Suppressor macrophage treated with lipopolysaccharide for 1 hour (primary cell): ENCODE measurements at places on chromosomes 11 and 22.

DNA sequence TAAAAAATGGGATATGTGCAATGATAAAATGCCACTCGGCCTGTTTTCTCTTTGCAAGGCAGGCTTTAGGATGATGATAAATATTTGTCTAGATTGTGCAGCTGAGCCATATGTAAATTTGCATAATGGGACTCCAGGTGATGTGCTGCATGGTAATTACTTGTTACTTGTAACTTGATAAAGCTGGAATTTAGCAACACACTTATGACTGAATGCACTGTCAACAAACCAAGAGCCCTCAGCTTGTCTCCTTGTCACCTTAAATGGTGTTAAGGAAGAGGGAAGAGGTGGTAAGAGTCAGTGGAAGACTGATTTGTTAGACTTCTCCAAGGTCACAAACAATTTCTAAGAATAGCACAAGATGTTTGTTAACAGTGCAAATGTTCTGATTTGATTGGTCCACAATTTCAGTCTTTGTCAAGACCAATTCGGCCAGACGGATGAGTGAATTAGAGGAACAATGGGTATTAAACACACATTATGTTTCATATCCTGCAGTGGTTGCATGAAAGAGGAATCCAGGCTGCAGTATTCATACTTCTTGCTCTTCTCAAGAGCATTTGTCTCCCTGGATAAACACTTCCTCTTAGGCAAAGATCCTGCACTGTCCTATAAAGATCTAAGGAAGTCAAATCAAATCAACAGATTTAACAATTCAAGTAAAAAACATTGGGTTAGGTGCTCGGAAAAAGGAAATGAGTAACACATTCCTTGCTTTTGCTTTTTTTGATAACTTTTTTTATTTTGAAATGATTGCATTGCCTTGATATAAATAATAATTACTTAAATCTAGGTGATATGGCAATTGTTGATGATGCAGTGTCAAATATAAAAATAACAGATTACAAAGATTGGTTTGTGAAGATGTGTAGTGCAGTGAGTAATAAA is 448.3 kb upstream of the DDI1 start:
- no peak for DNase-seq

GRCh38 chr11:133232665-133233064 is 299.6 kb downstream of the OPCML start:
- DNase-seq, result no peak

DNA sequence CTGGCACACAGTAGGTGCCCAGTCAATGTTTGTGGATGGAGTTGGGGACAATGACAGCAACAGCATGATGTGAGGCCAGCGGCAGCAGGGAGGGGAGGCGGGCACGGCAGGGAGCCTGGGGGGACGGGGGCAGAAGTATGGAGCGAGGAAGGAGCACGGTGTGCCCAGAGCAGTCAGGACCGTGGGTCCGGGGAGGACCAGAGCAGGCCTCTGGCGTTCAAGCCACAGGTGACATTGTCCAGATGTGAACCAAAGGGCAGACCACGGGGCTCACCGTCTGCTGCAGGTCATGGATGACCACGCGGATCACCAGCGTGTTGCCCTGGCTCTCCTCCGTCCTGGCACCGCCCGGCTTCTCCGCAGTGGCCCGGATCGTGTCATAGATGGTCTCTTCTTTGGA is 105.5 kb downstream of the SHANK2 start:
- DNase-seq, result no peak

DNA sequence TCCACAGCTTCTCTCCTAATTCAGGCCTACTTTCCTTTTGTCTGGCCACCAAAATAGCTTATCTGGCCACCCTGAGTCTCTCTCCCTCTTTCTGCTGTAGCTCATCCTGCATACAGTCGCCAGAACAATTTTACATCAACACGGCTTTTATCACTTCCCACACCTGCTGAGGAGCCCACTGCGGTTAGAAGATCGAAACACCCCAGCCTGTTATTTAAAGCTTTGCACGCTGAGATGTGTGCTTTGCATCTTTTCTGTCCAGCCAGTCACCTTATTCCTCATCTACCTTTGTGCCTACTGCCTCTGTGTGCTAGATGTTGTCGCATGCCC is 96.0 kb downstream of the COMMD9 start:
- DNase-seq, result no peak

GRCh38 chr11:69377953-69378302 is 84.0 kb downstream of the MYEOV start:
- no peak for DNase-seq

DNA sequence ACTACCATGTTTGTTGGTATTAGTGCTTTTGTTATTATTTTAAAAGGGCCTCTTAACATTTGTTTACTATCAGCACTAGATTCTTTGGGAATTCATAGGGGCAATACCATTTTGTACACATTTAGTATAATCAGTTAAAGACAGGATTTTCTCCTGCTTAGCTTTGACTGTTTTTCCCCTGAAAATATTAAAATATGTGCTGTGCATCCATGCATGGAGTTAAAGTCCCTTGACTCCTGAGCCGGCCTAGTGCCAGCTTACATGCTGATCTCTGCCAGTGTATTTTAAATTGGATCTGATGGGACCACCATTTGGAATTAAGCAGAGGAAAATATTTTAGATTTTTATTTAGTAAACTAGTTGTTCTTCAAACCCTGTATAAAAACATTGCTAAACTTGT is 161.4 kb downstream of the METTL15 start:
- no peak for DNase-seq

GRCh38 chr11:102680945-102681344 is 24.6 kb downstream of the MMP27 start:
- DNase-seq, result peak; percentile 83

GRCh38 chr11:3873712-3874349 is 18.4 kb downstream of the STIM1 start:
- DNase-seq, result no peak

DNA sequence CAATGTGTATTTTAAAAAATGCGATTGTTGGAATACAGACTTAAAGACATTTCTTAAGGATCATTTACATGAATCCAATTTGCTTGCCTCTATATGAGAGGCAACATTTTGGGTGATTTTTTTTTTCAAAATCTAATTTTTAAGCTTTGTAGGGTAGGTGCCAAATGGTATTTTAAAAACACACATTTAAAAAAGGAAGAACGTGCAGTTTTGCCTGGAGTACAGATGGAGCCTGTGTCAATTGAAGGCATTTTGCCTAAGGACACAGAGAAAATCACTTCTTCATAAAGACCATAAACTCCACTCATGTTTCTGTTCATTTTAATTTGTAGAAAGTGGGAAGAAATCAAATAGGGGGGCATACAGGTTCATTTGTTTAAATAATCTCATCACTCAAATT is 91.3 kb downstream of the BDNF start:
- no peak for DNase-seq

- DNase-seq, result no peak
Measured at GRCh38 chr22:23305922-23306374, 125.6 kb downstream of the BCR start.

- DNase-seq, result peak; percentile 76
Measured at GRCh38 chr11:1693327-1694063, 3.5 kb upstream of the KRTAP5-6 start.

DNA sequence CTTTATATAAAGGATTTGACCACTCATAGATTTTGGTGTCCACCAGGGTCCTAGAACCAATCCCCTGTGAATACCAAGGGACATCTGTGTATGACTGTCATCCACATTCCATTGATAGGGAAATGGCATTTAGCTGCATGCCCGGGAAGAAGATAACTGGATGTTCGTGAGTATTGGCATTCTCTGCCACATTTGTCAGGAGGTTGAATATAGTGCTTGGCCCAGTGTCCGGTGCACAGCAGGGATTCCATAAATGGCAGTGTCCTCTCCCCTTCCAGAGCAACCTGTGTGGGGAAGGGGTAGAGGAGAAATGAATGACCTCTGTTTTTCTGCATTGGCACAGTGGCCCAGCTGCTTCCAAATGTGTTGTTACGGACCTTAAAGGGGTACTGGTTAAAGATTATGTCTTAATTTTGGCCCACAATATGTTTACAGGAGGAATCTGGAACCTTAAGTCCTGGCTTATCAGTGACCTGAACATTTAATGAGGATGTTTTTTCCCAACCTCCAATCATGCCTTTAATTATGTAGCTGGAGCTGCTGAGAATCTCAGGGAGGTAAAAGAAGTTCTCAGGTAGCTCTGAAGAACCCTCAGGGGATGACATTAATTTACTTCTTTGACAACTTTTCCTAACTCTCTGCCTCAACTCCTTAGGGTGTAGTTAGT is 33.6 kb upstream of the OR4B1 start:
- DNase-seq, result no peak

DNA sequence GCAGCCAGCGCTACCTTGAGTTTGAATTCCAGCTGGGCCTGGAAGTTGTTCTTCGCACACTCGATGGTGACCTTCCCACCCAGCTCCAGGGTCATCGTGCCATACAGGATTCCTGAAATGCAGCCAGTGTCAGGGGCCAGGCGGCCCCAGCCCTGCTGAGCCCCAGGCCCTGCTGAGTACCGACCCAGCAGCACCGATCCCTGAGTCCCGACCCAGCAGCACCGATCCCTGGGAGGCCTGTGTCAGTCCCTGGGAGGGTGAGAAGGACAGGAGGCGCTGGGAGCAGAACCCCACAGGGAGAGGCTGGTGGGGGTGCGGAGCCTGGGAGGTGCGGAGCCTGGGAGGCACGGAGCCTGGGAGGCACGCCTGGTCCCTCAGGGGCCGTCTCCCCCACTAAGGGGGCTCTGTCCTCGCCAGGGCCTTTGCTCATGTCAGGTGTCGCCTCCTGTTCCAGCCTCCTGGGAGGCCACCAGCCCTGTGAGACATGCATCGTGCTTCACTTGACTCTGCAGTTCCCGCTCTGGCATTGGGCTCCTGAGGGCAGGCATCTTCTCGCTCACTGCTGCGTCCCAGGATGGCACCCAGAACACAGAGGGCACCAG is 37.1 kb upstream of the CARS1 start:
- DNase-seq, result no peak

DNA sequence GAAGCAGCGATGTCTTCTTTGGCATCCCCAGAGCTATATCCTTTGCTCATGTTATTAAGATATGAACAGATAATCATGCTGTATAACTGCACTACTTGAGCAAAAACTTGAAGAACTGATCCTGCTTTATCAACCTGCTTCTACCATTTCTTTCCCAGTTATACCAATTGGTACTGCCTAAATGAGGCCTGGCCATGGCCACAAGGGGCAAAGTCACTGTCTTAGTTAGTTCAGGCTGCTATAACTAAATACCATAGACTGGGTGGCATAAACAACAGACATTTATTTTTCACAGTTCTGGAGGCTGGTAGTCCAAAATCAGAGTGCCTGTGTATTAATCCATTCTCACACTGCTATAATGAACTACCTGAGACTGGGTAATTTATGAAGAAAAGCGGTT is 37.5 kb downstream of the DEUP1 start:
- no peak for DNase-seq

GRCh38 chr11:127110542-127110941 is 110.0 kb upstream of the KIRREL3 start:
- DNase-seq, result peak; percentile 5

DNA sequence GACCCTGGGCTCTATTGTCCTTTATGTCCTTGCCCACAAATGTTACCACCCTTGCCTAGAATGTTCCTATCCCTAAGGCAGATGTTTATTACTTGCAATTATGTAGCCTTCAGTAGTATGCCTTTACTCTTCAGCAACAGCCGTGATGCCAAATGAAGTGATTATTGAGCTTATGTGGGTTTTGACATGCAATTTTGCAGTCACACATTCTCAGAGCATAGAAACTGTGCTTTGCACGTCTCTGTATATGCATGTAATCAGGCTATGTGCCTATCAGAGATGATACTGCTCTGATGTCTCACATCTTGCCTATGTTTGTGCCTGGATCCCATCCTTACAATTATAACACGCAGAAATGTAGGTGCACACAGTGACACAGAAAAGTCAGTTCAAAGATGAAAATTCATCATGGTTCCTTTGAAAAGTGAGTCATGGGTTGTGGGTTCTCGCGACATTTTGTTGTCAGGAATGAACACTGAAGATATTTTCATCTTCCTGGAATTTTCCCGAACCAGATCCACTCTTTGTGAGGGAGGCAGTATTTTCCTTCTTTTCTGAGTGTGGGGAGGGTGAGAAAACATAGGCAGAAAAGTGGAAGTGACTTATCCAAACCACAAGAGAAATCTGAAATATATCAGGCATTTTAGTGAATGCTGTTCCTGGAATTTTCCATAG is 81.1 kb downstream of the BMAL1 start:
- DNase-seq, result no peak

GRCh38 chr11:6695377-6695776 is 12.2 kb upstream of the MRPL17 start:
- peak; percentile 57 for DNase-seq

- no peak for DNase-seq
Measured at GRCh38 chr11:126312961-126313360, 9.1 kb downstream of the DCPS start.

DNA sequence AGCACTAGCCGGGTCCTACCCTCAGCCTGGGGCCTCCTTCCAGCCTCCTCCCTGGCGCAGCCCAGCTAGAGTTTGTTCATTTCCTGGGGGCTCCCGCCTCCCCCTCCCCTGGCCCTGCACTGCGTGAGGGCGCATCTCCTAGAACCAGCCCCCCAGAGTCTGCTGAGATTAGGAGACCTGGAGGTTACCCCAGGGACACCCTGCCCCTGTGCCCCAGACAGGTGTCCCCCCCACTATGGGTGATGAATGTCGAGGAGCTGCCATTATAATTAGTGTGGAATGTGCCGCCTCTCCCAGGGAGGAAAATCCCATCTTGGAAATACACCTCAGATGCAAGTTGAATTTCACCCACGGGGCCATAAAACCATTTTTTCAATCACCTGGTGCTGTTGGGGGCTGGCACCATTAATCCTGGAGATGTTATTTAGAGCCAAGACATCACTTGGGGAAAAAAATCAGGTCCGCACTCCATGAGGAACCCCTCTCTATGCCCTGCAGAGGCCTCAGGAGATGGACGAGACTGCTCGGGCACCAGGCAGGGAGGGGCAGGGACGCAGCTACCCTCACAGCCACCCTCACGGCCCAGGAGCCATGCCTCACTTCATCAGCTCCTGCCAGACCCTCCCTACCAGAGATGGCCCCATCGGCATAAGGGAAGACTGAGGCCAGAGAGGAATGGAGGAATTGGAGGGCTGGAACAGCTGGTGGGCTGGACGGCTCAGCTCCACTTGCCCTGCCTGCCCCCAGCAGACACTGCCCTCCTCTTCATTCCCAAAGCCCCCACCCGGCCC is 197.5 kb downstream of the IGLL1 start:
- DNase-seq, result no peak

GRCh38 chr11:92826136-92826535 is 143.3 kb upstream of the MTNR1B start:
- DNase-seq, result no peak

- no peak for DNase-seq
Measured at GRCh38 chr22:45817745-45818423, 146.2 kb downstream of the ATXN10 start.
